ENCODE measurements at places on chromosomes 2 and 18.

DNA sequence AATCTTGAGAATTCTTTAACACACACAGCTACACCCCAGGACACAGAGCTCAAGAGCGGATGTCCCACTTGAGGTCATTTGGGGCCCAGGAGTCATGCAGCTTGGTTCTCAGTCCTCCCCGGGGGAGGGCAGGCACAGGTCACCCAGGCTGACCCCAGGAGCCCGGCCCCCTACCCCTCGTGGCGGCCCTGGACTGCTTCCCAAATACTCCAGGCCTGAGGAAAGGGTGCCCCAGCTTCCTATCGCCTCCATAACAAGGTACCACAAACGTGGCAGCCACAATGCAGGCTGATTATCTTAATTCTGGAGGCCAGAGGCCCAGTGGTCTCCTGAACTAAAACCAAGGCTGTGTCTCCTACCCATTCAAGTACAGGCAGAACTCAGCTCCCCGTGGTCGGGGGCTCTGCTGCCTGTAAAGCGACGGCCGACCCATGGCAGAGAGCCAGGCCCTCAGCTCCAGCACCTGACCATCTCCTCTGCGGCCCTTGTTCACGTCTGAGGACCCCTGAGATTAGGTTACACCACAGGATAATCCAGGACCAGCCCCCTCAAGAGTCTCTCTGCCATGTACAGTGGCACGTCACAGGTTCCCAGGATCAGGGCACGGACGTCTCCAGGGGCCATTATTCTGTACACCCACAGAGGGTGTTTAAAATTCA lies 10.5 kb downstream of the SLC66A2 start:
- no peak for DNase-seq

- no peak for DNase-seq
Measured at GRCh38 chr2:168738062-168738461, 64.4 kb upstream of the NOSTRIN start.

DNA sequence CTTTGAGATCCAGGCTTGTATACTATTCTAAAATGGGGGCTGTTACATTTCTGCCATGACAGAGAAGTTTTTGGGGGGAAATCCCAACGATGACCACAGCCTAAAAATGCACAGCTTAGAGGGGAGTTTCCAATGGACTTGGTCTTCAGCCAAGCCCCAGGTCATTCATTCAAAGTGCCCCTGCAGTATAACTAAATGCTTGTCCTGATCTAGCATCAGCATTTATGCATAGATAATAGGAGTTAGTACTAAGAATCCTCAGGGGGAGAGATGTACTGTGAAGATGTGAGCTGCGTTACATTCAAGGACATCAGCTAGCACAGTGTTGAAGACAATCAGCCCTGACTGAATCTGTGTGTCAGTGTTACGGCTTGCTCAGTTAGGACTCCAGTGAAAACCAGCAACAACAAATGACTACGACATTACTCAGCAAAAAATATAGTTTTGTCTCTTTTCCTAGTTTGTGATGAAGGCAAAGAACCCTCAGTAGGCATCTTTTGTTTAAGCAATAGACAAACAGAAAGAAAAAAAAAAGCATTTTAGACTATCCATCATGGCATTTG lies 160.9 kb downstream of the ZEB2 start:
- DNase-seq: no peak

GRCh38 chr2:69735686-69736085 lies 6.2 kb upstream of the ANXA4 start:
- no peak for DNase-seq

- no peak for DNase-seq
Measured at GRCh38 chr2:112682101-112682500, 36.4 kb downstream of the SLC20A1 start.

DNA sequence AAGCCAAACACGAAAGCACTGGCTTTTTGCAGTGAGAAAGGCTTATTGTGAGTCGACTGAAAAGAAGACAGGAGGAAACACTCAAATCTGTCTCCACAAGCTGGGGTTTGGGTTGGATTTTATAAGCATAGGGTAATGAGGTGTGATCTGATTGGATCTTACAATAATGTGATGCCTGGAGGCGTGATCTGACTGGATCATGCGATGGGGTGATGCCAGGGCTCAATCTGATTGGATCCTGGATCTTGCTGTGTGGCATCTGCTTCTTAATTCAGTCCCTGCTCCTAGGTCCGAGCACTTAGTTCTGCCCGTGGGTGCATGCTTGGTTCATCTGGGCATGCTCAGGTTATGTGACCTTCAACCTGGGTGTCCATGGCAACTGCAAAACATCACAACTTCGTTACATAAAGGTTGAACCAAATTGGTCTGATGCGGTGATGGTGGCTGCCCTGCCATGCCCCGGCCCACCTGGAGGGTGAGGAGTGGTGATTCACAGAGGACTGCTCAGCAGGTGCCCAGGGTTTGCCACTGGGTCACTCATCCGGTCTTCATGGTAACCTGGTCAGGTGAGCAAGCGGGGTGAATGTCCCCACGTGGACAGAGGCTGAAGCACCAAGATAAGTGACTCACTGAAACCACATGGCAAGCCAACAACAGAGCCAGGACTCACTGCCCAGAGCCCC lies 111.0 kb downstream of the KCNF1 start:
- no peak for DNase-seq

DNA sequence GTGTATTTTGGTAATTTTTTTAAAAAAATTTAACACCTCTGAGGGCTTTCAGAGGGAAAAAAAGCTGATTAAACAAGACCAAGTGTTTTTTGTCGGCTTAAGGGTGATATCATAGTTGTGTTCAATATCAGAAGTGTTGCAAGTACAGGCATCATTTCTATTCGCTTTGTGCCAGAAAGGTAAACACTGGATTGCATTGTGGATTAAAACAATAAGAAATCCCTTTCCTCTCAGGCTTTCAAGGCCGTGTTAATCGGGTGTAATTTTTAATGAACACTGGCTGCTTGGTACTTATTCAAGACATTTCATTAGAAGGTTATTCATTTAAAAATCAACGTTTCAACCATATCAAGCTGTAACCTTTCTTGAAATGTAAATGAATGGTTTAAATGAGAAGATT lies 18.3 kb downstream of the FIGN start:
- DNase-seq: peak; percentile 54

GRCh38 chr18:11726556-11726955 lies 37.5 kb downstream of the GNAL start:
- no peak for DNase-seq

GRCh38 chr2:112749755-112750559 lies 14.5 kb downstream of the CKAP2L start:
- peak; percentile 39 for DNase-seq

DNA sequence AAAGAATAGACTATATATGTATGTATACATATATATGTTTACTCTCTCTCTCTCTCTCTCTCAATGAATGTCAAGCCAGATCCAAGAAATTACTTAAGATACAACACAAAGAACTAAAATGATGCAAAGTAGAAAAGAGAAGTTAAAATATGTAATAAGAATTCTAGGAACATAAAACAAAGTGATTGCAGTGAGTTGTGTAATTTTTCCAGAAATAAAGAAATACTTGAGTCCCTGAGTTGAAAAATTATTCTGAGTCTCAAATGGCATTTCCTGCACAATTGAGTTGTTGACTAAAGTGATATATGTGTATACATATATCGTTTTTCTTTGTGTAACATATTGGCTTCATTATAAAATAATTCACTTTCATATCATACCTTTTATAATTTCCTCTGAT lies 262.4 kb downstream of the INSIG2 start:
- no peak for DNase-seq

DNA sequence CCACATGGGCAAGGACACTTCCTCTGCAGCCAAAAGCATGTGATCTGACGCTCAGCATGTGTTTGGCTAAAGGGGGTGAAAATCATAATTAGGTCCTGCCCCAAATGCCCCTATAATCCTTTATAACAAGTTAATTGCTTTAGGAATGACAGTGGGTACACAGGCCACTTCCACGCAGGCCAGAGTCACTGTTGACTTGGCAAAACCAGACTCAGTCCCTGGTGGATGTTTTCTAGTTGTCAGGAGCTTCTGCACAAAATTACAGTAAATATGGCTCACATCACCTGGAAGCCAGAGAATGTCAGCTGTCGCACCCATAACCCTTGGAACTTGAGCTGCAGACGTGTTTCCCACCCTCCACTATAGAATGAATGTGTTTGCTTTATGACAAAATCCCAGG lies 13.3 kb upstream of the PXDN start:
- DNase-seq: no peak

GRCh38 chr2:26541401-26542193 lies 63.7 kb upstream of the OTOF start:
- DNase-seq: peak; percentile 42

GRCh38 chr2:128710729-128711128 lies 392.1 kb upstream of the HS6ST1 start:
- no peak for DNase-seq

DNA sequence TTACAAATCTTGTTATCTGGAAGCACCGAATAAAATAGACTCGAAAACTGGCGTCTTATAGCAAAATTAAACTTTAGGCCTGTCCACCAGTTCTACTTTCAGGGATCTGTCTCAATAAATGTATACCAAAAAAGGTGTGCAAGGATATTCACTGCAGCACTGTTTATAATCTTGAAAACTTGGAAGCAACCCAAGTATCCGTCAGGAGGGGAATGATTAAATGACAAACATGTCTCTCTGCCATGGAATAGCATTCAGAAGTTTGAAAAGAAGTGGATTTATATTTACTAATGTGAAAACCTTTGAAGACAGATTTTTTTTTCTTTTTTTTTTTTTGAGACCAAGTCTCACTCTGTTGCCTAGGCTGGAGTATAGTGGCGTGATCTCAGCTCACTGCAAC lies 32.3 kb upstream of the SATB2 start:
- DNase-seq: no peak

- no peak for DNase-seq
Measured at GRCh38 chr18:31710826-31711225, 26.4 kb upstream of the B4GALT6 start.

GRCh38 chr18:46771141-46771540 lies 14.3 kb upstream of the ST8SIA5 start:
- DNase-seq: peak; percentile 67

DNA sequence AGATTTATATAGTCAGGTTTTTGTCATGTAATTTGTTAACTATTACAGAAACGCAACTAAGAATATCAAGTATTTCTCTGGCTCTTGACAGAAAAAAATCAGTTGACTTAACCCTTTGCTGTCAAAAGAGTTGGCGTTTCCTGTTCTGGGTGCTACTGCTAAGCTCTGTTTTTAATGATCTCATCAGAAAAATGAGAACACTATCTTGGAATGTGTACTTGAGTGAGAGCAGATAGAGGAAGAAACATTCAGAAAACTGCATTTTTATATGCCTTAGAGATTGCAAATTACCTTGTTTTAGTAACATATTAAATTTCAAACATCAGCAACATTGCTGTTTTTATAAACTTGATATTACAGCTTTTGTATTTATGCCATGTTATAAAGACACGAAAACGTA lies 297.9 kb downstream of the RDH14 start:
- DNase-seq: no peak

- no peak for DNase-seq
Measured at GRCh38 chr2:38353402-38353801, 23.7 kb downstream of the ATL2 start.

- no peak for DNase-seq
Measured at GRCh38 chr2:66426244-66427111, 8.4 kb upstream of the MEIS1 start.

GRCh38 chr2:236565879-236566402 lies 3.7 kb upstream of the ACKR3 start:
- no peak for DNase-seq

DNA sequence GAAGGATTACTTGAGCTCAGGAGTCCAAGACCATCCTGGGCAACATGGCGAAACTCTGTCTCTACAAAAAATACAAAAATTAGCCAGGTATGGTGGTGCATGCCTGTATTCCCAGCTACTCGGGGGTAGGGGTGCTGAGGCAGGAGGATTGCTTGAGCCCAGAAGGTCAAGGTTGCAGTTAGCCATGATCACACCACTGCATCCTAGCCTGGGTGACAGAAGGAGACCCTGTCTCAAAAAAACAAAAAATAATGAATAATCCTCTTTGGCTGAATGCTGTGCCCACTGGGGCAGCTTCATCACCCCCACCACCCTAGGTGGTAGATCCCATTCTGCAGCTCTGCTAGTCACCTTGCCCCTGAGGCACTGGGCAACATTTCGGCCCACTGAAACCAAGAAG lies 109.4 kb downstream of the ZFP36L2 start:
- no peak for DNase-seq

DNA sequence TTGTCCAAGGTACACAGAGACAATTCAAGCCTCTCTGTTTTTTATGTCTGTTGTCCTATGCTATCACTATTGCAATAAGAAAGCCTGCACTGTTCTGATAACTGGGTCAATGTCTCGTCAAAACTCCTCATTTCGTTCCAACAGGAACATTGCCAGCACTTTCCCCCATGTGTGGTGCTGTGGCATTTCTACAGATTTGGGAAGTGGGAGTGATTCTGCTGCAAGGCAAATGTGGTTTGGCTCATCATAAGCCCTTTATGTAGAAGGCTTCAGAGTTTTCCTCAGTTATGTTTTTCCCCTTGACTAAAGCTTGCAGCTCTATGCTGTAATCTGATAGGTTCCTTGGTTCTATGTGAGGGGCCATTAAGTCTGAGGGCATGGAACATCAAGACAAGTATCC lies 324.1 kb upstream of the TCF4 start:
- DNase-seq: no peak

DNA sequence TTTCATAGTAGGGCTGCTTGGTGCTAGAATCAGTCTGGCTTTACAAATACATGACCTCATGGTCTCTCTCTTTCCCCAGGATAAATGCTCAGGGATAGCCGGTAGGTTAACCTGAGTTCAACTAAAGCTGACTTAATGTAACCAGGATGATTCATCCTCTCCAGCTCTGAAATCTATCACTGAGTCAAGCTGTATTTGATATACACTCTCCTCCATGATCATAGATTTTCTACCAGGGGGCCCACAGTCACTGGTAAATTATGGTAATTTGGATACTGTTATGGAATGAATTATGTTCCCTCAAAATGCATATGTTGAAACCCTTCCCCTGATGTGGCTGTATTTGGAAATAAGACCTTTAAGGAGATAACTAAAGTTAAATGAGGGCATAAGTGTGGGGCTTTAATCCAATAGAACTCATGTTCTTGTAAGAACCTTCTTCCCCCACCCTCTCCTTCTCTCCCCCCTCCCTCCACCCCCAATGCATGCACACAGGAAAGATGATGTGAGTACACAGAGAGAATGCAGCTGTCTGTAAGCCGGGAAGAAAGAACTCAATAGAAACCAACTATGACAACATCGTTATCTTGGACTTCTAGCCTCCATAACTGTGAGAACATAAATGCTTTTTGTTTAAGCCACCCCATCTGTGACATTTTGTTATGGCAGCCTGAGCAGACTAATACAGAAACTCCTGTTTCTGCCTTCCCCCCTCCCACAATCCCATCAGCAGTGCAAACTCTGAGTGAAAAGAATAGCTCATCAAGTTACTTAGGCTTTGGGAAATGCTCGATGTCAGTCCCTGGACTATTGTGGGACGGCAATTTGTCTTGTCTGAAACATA lies 134.9 kb upstream of the KYNU start:
- DNase-seq: no peak

DNA sequence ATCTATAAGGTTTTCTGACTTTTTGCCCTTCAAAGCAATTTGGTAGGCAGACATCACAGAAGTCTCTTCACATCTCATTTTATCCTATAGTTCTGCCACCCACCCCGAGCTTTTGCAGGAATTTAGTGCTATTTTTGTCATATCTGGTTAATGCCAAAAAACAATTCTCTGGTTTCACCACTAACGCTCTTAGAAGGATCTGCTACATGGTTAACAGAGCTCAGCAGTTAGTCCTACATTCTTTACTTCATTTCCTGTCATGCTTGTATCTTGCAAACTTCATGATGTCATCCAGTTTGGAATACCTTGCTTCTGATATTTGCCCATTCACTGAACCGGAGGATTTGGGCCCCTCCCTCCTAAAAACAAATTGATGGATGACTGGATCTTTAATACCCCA lies 116.8 kb upstream of the SERPINE2 start:
- no peak for DNase-seq

Data from NCI-H2081 (cell line).